ENCODE measurements at places on chromosomes 1 and 21. TPM values are rescaled to one million over a fixed set of nuclear protein-coding genes. Genes with fewer than 3 reads are reported as not detected.

The SFN gene
- total RNA-seq = not detected

The S100A7A gene
- total RNA-seq = not detected

DNA sequence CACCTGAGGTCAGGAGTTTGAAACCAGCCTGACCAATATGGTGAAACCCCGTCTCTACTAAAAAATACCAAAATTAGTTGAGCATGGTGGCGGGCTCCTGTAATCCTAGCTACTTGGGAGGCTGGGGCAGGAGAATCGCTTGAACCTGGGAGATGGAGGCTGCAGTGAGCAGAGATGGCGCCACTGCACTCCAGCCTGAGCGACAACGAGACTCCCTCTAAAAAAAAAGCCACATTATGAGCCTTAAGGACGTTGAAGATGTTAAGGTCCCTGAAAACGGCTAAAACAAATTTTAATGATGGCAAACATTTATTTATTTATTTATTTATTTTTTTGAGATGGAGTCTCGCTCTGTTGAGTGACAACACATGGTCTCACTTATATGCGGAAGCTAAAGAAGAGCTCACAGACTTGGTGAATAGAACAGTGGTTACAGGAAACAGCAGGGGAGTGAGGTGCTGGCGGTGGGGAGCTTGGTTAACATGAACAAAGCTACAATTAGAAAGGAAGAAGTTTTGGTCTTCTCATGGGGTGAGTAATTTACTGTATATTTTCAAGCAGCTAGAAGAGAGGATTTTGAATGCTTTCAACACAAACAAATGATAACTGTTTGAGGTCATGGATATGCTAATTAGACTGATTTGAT, 47.1 kb downstream of the TCP10L start:
- no peak for DNase-seq

- DNase-seq = no peak
These were observed 28.6 kb downstream of the ITPKB start for GRCh38 chr1:226710501-226710900.

DNA sequence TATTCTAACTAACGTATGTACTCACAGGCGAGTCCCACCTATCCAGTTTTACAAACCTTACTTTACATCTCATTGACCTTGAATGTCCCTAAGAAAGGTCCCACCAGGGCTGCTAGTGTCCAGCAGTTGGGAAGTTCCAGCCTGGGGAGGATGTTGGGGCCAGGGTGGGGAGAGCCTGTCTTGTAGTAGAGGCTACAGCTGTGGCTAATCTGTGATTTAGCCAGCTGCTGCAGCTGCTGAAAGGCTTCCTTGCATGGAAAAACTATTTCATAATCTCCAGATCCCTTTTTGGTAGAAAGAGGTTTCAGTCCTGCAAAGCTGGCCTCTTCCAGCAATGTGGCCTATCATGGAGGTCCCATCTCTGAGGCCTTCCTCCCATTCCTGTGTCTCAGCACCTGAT, 23.1 kb downstream of the TNN start:
- peak; percentile 61 for DNase-seq

DNA sequence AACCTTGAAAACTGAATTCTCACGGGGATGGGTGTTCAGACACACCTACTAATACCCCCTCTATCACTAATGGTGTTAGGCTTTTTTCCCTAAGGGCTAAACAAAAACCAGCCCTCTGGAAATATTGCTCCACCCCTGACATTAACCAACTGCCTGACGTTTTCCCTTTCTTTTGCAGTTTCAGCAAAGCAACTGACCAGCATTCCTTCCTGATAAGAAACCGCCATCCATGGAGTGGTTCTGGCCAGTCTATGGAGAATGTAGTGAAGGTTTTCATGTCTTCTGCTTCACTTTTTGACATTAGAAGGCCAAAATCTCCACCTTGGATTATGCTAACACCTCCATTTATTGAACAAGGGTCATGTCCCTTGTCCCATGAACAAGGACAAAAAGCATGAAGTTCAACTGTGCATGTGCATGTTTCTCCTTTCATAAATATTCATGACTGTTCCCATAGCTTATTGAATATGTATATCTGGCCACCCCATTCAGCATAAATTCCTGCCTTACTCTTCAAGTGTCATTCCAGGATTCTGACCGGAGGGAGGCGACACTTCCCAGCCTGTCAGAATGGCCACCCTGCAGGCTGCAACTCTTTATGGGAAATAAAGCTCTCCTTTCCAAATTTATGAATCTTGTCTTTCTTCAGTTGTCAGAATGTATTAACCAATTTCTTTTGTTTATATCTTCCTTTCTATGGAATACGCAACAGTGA, 314.3 kb downstream of the HHIPL2 start:
- DNase-seq = no peak

DNA sequence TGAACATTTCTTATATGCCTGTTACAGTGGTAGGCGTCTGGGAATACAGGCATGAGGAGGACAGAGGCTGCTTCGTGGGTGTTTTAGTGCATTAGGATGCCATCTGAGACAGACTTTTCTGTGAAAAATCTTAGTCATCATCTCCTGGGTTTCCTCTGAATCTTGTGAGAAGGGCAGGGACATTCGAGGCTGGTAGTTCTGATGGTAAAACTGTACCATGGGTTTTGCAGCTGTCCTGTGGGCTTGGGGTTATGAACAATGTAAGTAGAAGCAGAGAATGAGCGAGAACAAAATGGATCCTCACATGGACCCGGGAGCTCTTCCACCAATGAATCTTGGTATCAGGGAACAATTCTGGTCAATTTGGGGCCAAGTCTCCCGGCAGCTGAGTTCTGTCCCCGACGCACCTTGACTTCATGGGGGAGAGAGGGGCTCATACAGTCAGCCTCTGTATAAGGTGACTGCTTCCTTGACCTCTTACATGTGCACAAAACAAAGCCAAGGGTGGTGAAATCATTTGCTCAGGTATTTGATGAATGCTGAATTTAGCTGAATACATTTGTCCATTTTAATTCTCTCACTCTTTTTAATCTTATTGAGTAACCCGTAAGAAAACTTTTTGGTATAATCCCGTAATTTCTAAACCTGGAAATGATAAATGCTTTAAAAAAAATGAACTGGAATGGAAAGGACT, 63.6 kb upstream of the ERRFI1 start:
- no peak for DNase-seq

DNA sequence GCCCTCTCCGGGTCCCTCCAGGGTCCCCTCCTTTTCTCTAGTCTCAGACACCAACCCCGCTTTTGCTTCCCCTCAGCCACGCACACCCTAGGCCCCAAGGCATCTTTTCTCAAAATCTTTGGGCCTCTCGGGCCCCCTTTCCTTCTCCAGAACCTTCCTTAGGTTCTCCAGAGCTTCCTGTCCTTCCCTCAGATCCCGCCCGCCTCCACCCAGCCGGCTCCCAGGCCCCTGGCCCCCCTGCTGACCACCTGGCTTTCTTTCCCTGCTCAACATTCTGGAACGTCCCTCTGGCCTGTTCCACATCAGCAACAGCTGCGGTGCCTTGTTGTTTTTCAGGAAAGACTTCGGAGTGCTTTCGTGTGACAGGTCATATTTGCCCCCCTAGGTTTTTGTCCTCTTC, 1.2 kb downstream of the ZDHHC18 start:
- DNase-seq = no peak
